Kidney tubule cell (primary cell): ENCODE measurements at places on chromosomes 16 and 17.

DNA sequence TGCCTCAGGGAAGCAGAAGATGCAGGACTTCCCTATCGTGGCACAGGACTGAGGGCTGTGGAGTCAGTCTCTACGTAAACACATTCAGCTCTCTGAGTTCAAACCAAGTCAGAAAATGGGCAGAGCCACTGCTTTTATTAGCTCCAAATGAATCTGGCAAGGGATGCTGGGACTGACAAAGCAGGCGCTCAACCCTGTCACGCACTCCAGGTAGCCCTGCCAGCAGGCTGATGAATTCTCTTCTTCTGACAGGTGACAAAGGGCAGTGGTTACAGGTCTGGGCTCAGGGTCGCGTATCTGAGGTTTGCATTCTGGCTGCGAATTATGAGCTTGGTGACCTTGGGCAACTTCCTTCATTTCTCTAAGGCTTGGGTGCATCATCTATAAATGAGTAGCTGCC, 9.4 kb downstream of the RPH3AL start:
- no peak for DNase-seq

DNA sequence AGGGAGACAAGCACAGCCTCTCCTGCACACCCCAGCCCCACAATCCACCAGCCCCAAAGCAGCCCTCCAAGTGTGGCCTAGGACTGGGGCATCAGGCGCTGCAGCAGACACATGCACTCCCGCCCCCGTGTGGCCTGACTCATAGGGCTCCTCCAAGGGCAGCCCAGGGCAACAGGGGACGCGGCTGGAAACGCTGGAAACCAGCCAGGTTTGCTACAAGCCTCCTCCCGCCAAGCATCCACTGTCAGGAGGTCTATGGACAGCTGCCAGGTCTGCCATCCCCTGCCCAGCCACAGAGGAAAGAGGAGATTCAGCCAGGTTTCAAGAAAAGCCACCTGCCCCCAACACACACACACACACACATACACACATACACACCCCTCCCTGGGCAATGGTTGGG, 25.8 kb downstream of the SRCIN1 start:
- DNase-seq = peak; percentile 76

DNA sequence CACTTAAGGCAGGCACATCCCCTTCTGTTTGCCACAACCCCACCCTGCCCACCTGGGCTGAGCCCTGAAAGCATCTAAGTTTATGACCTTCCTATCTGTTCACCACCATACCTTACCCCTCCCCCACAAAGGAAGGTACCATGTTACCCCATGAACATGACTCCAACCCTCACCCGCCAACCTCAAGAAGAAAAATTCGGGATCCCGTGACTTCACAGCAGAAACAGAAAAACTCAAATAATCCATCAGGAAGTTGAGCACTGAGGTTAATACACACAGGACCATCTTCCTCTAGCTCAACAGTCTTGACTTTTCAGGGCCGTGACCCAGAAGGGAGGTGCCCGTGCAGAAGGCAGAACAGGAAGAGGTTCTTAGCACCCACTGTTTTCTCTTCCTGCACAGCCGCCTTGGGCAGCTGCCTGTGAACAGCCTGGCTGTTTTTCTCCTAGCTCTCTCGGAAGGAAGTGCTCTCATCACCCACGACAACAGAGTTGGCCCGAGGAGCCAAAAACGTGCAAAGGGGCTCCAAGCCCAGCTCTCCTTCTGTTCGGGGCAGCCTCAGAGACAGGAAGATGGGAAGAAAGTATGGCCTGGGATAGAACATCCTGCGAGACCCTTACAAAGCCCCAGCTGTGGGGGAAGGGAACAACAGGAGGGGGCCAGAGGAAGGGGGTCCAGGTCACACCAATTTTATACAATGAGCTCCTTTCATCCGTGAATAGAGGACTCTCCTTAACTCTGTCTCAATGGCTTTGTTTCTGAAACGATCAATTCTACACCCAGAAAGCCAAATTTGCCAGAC, 101.1 kb downstream of the XYLT1 start:
- no peak for DNase-seq

DNA sequence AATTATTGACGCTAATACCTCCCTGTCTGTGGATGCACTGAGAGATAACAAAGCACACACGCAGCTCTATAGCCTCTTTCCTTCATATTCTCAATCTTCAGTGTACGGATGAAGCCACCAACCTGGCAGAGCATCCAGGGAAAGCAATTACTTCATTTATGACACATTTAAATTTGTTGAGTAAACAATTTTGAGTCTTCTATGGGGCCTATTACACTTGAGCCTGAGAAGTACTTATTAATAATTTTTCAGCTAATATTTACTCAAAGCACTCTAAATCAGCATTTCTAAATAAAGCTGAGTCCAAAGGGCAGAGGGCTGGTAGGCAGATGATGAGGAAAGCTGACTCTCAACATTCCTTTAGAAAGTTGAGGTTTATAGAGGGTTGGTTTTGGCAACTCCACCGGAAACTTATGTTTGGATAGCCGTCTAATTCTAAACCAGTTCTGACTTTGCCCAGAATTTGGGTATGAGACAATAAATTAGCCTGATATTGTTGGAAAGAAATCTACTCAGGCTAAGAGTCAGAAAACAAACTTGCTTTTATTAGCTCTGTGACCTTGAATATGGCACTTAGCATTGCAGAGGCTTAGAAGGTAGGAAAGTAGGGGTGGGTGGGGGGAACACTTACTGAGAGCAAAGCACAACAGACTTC, 643.5 kb downstream of the CDH11 start:
- DNase-seq = peak; percentile 34

- DNase-seq = no peak
Measured at GRCh38 chr17:10178506-10178991, 19.9 kb downstream of the GAS7 start.

DNA sequence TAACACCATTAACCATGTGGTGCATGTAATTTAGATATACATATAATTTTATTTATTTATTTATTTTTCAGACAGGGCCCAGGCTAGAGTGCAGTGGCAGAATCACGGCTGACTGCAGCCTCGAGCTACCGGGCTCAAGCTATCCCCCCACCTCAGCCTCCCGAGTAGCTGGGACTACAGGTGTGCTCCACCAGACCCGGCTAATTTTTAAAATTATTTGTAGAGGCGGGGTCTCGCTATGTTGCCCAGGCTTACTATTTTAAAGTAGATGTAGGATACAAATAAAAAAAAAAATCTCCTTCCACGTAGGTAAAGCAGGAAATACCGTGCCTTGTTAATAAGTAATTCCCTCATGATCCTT, 446 bp upstream of the COQ7 start:
- DNase-seq = no peak

- peak; percentile 68 for DNase-seq
Measured at GRCh38 chr17:50560185-50560824, at the start of gene CACNA1G. Gene CACNA1G (plus strand): TSS chr17:50560715. CDS start chr17:50561460, 745 bp downstream.

DNA sequence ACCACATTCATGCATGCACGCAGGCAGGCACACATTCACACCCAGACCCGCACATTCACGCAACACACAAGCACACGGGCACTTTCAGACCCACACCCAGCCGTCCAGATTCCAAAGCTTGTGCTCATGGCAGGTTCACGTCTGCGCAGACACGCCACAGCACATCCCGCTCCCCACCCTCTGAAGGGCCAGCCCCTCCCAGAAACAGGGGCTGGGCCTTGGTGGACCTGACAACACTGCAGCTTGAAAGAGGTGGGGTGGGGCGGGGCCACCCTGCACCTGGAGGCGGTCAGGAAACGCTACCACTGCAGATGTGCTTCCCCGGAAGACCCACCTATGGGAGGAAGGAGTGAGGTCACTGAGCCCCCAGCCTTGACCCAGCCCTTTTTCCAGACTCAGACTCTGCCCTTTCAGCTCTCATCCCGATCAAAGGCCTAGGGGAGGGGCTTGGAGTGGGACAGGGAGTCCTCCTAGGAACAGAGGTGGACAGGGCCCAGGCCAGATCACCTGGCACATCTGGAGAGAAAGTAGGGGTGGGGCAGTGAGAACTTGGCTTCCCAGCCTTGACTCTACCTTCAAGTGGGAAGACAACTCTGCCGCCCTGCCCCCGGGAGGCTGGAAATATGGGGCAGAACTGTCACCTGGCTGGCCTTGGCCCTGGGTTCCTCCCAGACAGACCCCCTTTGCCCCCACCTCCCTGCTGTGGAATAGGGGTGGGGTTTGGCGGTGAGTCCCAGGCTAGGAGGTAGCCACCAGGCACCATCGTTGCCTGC, 11.0 kb downstream of the P3H4 start:
- peak; percentile 97 for DNase-seq

DNA sequence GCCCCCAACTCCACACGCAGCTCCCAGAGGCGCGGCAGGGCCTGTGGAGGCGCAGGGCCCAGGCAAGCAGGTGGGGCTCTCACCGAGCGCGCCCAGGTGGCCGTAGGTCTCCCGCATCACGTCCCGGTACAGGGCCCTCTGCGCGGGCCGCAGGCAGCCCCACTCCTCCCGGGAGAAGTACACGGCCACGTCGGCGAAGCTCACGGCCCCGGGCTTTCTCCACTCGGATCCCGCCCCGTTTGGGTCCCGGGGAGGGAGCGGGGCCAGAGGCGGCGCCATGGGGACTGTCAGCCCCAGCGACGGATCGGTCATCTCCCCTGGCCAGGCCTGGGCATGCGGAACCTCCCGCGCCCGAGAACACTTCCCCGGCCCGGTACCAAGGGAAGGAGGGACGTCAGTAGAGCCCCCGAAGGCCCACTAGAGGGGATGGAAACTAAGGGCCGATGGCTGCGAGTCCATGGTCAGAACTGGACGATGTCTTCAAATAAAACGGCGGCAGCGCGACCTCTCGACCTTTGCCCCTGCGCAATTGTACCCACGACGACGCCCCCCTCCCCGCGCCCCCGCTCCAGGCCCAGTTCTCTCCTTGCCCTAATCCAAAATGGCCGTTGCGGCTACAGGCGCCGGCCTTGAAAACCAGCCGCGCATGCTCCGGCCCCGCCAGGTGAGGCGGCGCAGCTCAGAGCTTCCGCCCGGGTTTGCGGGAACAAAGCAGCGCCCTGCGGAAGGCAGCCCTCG, at the start of gene ZNF747:
ZNF747 (minus strand) TSS at position 491 of the 738 bp plus-strand sequence; CDS start at position 312, 179 bp downstream.
- peak; percentile 90 for DNase-seq

DNA sequence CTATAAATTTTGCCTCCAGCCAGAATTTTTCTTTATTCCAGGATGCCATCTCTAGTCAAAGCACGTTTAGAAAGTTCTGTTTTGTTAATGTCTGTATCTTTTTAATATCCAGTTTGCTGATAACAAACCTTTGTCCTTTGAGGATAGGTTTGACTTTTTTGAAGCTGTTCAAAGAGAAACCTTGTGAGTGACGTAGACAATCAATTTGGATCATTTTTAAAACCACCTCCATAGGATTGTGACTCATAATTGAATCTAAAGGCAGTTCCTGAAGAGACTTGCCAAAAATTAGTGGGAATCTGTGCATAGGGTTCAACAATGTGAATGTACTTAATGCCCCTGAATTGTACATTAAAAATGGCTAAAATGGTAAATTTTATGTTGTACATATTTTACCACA, 5.9 kb downstream of the KRT31 start:
- no peak for DNase-seq

- DNase-seq = no peak
Measured at GRCh38 chr16:57668630-57669475, 747 bp downstream of the ADGRG3 start.

GRCh38 chr16:67801883-67802282, 4.5 kb downstream of the RANBP10 start:
- no peak for DNase-seq

GRCh38 chr16:29809850-29810698, 1.9 kb upstream of the PRRT2 start:
- DNase-seq = no peak

- peak; percentile 36 for DNase-seq
Measured at GRCh38 chr17:4769628-4770027, 2.1 kb upstream of the TM4SF5 start.

- DNase-seq = no peak
Measured at GRCh38 chr17:5378566-5379207, 40.8 kb downstream of the NUP88 start.

- peak; percentile 25 for DNase-seq
Measured at GRCh38 chr16:53219795-53220454, 165.1 kb downstream of the CHD9 start.

DNA sequence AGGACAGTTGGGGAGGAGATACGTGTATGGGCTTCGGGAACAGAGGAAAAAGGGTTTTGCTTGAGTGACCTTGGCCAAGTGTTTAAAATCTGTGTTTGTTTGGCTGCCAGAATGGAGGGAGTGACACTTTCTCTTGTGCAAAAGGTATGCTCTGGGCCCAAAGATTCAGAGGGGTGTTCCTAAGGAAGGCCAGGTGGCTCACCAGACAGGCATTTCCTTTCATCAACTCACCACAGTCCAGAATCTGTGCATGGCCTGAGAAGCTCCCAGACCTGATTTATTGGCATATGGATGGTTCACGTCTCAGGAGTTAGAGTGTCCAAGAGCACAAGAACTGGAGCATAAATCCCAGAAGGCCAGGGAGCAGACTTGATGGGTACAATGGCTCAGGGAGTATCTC, 53.4 kb upstream of the NLK start:
- DNase-seq = peak; percentile 81

- no peak for DNase-seq
Measured at GRCh38 chr17:29109477-29110371, 66.8 kb downstream of the PIPOX start.

GRCh38 chr17:13073018-13073417, 55.2 kb upstream of the ELAC2 start:
- no peak for DNase-seq

GRCh38 chr17:9443811-9444210, 131.8 kb downstream of the STX8 start:
- peak; percentile 69 for DNase-seq

- DNase-seq = peak; percentile 98
Measured at GRCh38 chr17:409848-410542, 57.4 kb upstream of the RPH3AL start.

GRCh38 chr17:1942066-1942365, 83.1 kb downstream of the RTN4RL1 start:
- no peak for DNase-seq

- DNase-seq = no peak
Measured at GRCh38 chr16:62921904-62922303, 885.7 kb upstream of the CDH8 start.

GRCh38 chr17:80777274-80777673, 214.4 kb upstream of the CHMP6 start:
- DNase-seq = no peak

GRCh38 chr17:31757097-31757496, 101.9 kb downstream of the COPRS start:
- DNase-seq = no peak

GRCh38 chr16:86554599-86554916, 477 bp downstream of the MTHFSD start:
- no peak for DNase-seq

DNA sequence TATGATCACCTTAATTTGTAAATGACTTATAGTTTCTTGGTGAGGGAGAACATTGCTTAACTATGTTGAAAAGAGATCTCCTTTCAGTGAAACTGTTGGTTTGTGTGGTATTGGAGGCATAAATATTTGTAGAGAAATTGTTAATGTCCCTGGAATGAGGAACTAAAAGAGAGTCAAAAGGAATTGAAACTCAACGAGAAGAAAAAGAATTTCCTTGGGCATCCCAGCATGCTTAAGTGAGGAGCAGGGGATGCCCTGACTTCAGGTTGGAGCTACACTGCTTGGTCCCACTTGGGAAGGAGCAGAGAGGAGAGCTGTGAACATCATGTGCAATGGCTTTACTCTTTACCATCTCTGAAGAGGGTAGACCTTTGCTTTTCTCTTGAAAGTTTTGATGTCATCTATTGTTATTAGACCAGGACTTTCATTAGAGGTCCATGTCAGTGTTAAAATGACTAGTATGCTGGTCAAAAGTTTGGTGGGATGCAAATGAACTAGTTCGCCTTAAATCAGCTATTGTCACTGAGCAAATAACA, 21.7 kb downstream of the KRT23 start:
- peak; percentile 94 for DNase-seq
